ENCODE measurements at places on chromosomes 11 and 22.

- DNase-seq = no peak
Measured at GRCh38 chr22:24323695-24324094, 53.1 kb downstream of the SPECC1L start.

DNA sequence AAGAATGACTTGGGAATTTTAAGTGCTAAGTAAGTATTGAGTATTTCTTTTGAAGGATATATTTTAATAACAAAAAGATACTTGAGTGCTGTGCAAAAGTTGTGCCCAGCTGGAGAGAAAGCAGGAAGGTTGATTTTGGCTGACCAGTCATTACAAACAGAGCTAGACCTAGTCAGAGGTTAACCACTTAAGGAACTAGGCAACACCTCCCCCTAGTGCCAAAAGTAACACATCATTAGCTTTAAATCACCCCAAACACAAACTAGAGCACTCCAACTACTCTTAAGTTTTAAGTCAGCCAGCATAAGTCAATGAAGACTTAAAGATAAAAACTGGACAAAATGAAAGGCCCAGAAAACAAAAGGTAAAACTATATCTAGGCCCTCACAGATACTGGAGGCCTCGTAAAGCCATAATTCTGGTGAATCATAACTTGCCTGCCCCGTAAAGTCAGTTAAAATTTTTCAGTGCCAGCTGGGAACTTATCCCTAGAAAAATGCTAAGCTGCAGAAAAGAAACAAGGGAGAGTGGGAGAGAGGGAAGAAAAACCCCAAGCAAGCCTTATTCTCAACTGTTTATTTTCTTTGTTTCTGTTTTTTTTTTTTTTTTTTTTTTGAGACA is 4.6 kb downstream of the TMEM9B start:
- peak; percentile 85 for DNase-seq

DNA sequence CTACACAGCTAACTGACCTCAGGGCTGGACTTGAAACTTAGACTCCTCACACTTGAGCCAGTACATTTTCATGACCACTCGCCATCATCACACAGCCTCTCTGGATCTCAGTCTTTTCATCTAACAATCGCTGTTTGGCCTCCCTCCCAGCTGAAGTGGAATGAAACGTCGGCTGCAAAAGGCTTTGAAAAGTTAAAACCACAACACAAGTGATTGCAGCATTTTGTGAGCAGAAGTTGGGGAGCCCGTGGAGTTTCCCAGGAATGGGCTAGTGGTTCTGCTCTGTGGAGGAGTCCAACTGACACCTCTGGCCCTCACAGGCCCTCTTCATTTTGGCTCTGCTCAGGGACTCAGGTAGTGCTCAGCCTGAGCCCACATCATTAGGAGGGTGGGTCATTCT is 35.9 kb upstream of the TRIM29 start:
- DNase-seq = no peak

- DNase-seq = no peak
Measured at GRCh38 chr11:62710001-62710345, 2.5 kb downstream of the GNG3 start.

DNA sequence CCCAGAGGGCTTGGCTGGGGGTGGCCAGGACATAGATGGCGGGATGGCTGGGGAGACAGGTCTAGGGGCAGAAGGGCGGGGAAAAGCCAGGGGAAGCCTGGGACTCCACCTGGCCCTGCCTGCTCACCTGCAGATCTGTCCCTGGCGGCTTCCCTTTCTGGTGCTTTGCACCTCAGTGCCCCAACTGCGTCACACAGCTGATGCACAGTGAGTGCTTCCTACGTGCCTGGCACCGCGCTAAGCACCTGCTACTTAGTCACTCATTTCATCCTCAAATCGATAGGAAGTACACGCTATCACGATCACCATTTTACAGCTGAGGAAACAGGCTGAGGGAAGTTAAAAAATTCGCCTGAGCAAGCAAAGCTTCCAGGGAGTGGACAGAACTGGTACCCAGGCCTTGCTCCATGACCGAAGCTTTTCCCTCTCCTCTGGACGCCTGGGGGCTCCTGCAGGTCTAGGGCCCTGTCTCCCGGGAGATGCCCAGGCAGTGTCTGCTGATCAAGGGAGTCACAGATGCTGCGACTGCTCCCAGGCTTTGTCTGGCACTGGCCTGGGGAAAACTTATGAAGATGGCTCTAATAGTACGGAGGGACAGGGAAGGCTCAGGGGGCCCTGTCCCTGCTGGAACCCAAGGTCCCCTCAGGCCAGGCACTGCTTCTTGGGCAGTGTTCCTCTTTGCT is 63.0 kb upstream of the TTLL12 start:
- DNase-seq = no peak

DNA sequence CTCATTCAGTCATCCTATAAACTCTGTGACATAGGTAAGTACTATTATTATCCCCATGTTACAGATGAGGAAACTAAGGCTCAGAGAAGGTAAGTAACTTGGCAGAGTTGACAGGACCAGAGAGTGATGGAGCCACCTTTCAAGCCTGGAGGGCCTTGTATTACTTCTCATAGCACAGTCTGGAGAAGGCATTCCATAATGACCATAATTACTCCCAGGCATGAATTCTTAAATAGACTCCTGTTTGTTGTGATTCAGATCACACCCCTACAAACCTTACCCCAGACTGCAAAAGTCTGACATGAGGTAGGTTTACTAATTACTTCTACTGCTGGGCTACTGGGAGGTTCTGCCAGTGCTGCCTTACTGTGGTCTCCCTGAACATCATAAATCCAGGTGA is 77.0 kb downstream of the CD44 start:
- no peak for DNase-seq

DNA sequence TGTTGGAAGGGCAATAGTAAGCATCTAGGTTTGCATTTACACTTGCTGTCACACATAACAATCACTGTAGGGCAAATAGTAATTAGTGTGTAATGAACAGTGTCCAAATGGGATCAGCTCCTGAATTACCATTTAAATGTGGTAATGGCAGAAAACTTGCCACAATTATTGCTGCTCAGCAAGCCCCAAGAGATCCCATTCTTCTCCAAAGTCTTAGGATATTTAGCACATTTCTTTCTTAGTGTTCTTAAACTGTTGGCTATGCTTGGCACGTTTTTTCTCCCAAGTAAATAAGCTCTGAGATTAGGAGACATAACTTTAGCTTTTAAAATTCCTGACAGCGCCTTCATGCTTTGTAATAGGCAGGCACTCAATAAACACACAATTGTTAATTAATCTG is 1037.0 kb downstream of the DLG2 start:
- no peak for DNase-seq

- no peak for DNase-seq
Measured at GRCh38 chr11:69057236-69057635, 8.5 kb downstream of the TPCN2 start.

DNA sequence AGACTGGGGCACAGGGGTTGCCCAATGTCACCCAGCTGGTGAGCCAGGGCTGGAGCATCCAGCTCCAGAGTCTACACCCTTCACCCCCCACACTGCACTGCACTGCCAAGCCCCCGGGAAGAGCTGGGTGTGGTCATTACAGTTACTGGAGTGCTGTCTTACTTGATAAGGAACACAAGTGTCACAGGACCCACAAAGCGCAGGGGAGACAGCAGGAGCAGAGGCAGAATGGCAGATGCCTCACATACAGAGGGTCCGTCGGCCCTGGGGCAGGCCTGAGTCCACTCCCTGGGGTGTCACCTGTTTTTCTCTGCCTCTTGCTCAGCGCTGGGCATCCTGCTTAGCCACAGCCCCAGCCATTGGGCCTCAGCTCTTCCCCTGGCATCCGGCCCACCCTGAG is 7.7 kb downstream of the IL2RB start:
- DNase-seq = no peak

GRCh38 chr11:30984442-30984816 is 385.1 kb downstream of the DCDC1 start:
- no peak for DNase-seq

- no peak for DNase-seq
Measured at GRCh38 chr22:38694049-38694448, 6.7 kb downstream of the JOSD1 start.

- DNase-seq = peak; percentile 69
Measured at GRCh38 chr11:74849525-74850391, 99.1 kb downstream of the XRRA1 start.

DNA sequence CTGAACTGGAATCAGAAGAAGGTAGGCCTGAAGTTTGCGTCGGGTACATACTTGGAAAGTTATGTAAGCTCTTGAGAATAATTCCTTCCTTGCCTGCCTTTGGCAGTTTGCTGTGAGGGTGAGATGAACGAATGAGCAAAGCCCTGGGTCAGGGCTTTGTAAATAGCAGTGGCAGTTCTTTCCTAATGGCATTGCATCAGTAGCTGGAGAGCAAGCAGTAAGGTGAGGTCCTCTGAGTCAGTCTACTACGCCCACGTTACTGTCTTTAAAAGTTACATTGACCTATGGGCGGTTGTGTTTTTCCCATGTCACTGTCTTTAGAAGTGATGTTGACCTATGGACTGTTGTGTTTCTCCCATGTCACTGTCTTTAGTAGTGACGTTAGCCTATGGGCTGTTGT is 179.1 kb upstream of the E2F8 start:
- DNase-seq = no peak

DNA sequence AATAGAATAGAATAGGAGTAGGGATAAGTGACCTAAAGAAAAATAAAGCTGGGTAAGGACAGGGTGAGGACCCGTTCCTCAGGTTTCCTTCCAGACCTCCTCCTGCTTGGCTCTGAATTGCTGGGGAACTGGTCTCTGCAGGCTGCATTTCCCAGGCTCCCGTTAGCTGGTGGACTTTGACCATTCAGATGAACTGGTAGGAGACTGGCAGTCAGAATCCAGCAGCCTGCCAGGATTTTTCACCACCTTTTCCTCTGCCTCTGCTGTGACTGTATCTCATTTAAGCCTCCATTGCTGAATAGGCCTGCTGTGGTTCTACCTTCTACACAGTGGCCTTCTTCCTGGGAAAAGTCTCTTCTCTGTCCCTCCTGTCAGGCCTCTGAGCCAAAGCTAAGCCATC is 24.6 kb upstream of the SMPD1 start:
- no peak for DNase-seq

- DNase-seq = no peak
Measured at GRCh38 chr11:2400762-2401435, 349 bp downstream of the TSSC4 start.

DNA sequence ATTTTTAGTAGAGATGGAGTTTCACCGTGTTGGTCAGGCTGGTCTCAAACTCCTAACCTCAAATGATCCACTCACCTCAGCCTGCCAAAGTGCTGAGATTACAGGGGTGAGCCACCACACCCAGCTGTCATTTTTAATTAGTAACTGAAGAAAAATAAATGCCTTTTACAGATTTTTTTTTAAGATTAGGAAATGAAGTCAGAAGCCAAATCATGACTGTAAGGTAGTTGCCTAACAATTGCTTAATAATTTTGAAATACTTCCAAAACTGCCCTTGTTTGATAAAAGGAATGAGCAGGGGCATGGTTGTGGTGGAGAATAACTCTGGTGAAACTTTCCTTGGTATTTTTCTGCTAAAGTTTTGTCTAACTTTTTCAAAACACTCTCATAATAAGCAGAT is 98.9 kb upstream of the SLC5A12 start:
- DNase-seq = no peak

- DNase-seq = peak; percentile 85
Measured at GRCh38 chr11:44824300-44824704, 97.5 kb downstream of the TSPAN18 start.

GRCh38 chr22:40182231-40182835 is 4.6 kb downstream of the TNRC6B start:
- no peak for DNase-seq

GRCh38 chr11:124831897-124832296 is 31.7 kb upstream of the MSANTD2 start:
- DNase-seq = no peak

DNA sequence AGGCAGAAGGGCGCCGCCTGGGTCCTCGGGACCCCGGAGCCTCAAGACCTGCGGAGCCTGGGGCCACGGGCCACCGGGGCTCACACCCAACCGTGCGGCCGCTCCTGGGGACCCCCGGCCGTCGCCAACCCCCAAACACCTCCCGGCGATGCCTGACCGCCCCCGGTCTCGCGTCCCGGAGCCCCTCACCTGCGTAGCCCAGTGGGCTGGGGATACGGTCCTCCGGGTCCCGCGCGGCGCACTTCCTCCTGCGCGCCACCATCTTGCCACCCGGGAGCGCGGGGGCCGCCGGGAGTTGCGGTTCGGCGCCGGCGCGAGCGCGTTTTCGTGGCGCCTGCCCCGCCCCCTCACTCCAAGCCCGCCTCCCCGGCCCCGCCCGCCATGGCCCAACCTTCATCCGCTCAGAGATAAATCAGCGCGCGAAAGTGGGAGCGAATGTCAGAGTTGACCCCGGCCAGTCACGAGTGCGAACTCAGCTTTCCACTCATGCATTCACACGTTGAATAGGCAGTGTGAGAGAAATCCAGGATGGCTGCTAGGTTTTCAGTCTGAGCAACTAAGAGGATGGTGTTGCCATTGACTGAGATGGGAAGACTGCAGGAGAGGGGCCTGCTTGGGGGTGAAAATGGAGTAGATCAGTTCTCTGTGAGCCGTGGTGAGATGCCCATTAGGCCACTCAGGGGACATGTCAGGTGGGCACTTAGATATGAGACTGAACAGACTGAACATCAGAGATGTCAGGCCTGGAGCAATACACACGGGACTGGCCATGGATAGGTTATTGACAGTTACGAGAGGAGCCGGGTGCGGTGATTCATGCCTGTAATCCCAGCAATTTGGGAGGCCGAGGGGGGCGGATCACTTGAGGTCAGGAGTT is at the start of gene RRP7A:
Gene RRP7A, minus strand, starts transcription at position 272 of the 877 bp plus-strand sequence. Its CDS starts 10 bp downstream, at position 262.
- DNase-seq = peak; percentile 93

DNA sequence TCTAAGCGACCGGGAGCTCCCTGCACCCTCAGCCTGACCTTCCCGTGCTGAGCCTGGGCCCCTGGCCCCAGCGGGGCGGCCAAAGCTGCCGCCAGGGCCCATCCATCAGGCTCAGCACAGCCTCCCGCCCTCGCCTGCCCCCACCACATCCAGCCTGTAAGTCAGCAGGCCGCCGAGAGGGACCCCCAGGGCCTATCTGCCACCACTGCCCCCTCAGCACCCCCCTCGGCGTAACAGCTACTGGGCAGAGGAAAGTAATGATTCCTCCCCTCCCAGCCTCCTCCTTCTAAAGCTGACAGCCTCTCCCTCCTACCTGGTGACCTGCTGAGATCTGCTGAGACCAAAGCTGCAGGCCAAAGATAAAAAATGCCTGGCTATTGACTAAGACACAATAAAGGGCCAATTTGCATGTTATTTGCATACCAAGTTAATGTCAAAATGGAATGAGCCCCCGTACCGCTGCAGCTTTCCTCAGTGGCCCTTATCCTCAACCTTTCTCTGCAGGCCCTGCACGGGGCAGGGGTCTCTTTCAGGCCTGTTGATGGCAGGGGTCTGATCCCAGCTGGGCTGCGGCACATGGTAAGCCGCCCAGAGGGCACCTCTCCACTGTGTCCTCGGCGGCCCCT is 51.6 kb downstream of the RPUSD4 start:
- DNase-seq = peak; percentile 91

DNA sequence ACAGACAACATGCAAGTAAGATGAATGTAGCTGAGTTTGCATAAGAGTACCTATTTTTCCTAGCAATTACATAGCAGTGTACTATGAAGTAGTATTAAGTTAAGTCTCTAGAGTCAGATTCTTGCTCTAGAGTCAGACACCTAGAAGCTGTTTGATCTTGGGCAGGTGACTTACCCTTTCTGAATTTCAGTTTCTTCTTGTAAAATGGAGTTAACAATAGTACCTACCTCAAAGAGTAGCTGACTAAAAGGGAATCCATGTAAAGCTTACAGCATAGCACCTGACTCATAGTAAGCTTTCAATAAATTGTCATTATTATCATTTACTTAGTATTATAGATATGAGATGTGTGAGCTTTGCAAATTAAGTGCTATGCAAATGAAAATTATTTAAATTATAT is 47.8 kb upstream of the PTPRJ start:
- no peak for DNase-seq

Data from H7 (cell line).